Astrocyte (in vitro differentiated cells and primary cell): ENCODE measurements at places on chromosomes 7 and 10. TPM values are rescaled to one million over a fixed set of nuclear protein-coding genes. Genes with fewer than 3 reads are reported as not detected.

DNA sequence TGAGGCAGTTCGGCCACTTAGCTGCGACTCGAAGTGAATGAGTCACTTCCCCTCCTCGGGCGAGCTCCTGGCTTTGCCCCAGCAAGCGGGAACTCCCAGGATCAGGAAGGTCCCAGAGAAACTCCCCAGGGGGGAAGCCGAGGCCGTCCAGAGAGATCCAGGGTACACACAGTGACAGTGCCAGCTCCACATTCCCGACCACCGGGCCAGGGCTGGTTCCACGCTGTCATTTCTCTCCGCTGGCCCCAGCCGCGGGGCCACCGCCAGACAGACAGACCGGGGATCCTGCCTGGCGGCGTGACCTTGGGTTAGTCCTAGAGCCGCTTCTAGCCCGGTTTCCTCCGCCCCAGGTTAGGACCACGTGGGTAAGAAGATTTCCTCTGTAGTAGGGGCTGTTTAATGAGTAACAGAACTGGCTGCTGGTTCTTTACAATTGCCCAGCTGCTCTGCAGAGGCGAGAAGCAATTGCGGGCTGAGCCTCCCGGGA is 463 bp upstream of the UPP1 start:
- DNase-seq: peak; percentile 82

DNA sequence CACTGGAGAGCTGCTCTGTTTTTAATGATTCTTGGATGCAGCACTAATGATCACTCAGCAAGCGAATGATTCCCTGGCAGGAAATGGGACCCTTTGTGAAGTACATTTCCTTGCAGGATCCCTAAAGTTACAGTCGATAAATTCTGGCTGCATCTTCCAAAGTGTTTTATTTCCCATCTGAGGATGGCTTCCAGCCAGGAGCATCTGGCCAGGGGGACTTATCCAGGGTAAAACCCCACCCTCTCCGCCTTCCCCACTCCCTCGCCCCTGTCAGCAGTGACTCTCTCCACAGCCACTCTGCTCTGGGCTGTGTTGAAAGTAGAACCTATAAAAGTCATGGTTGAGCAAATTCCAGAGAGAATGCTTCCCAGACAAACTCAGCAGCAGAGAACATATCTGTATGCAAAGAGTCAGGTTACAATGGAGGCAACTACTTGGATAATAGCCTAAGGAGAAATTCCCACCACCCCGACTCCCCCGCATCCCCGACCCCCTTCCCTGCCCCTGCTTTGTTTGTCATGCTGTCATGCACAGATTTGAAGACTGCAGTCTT is 111.0 kb upstream of the ANLN start:
- DNase-seq: peak; percentile 74

LRMDA gene
- total RNA-seq: 2.2 and 2.7 TPM in 2 replicates

DNA sequence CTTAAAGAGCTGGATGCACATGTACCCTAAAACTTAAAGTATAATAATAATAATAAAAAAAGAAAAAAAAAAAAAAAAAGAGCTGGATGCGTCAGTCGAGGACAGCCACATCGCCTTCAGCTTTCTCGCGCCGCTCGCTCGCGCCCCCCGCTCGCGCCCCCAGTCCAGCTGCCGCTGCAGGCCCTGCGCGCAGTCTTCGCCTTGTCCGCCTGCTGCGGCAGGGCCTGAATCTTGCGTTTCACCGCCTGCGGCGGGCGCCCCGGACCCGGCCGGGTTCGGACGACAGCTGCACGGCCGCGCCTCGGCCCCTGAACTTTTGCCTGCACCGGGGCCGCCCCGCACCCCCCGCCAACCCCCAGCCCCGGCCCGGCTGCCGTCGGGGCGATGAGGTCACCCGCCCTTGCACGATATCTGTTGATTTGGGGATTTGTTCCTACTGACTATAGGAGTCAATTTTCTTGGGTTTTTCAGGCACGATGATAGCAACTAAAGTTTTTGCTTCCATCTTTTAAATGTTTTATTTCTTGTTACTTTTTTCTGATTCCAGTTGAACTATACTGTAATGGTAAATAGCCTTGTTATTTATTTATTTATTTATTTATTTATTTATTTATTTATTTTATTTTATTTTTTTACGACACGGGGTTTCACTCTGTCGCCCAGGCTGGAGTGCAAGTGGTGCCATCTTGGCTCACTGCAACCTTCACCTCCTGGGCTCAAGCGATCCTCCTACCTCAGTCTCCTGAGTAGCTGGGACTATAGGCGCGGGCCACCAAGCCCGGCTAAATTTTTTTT is 33.5 kb upstream of the CPN1 start:
- DNase-seq: no peak

GRCh38 chr10:18436902-18437301 is 214.5 kb downstream of the NSUN6 start:
- no peak for DNase-seq

DNA sequence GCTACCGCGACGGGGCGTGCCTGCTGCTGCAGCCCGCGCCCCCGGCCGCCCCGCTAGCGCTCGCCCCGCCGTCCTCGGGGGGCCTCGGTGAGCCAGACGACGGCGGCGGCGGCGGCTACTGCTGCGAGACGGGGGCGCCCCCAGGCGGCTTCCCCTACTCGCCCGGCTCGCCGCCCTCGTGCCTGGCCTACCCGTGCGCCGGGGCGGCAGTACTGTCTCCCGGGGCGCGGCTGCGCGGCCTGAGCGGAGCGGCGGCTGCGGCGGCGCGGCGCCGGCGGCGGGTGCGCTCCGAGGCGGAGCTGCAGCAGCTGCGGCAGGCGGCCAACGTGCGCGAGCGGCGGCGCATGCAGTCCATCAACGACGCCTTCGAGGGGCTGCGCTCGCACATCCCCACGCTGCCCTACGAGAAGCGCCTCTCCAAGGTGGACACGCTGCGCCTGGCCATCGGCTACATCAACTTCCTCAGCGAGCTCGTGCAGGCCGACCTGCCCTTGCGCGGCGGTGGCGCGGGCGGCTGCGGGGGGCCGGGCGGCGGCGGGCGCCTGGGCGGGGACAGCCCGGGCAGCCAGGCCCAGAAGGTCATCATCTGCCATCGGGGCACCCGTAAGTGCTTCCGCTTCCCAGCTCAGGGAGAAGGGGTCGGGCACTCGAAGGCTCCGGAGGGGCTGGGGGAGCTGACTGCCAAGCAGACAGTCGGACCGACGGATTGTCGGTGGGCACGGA is 761 bp downstream of the PTF1A start:
- DNase-seq: no peak

ZNF467 gene
- total RNA-seq: 16.5 and 16.6 TPM in 2 replicates

DNA sequence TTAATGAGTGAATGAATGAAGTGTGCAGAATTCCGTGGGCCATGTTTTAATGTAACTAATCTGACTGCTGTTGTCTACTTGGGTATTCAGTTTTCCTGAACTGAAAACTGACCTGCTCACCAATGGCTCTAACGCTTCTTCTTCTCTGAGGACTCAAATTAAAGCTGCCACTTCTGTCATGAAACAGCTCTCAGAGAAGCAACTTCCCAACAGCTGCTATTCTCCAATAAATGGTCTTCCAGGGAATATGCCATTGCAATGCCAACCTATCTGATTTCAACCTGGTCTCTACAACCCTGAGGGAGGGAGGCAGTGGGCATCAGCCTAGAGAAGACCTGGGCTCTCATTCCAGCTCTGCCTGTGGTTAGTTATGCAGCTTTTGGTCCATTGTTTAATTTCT is 69.4 kb downstream of the FRMD4A start:
- no peak for DNase-seq

GRCh38 chr7:49432254-49432653 is 341.2 kb upstream of the VWC2 start:
- no peak for DNase-seq

HMX2 gene
- not detected in 2 replicates for total RNA-seq

DNA sequence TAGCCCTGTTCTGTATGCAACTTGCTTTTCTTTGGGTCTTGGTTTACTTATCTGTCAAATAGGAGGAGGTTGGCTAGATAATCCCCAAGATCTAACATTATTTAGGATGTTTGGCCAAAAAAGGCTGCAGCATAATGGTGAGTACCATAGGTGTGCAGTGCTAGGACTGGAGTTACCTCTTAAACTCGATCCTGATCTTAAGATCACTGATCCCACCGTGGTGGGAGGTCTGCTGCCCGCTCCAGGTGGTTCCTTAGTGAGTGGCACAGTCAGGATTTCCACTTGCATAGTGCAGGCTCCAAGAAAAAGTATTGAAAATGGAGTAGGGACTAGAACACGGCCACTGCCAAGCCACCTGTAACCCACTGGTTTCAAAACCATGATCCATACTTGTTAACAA is 66.9 kb downstream of the KLHDC10 start:
- DNase-seq: no peak

- no peak for DNase-seq
Measured at GRCh38 chr7:1802899-1803298, 132.8 kb downstream of the ELFN1 start.

ZNF248 gene
- total RNA-seq: 0.75 and 0.89 TPM in 2 replicates

RNLS gene
- total RNA-seq: 6.9 and 9.2 TPM in 2 replicates
